ENCODE measurements at places on chromosomes 12 and 14.
A peak's percentile ranks its signal among the peaks of the same experiment; 100 is the strongest.

DNA sequence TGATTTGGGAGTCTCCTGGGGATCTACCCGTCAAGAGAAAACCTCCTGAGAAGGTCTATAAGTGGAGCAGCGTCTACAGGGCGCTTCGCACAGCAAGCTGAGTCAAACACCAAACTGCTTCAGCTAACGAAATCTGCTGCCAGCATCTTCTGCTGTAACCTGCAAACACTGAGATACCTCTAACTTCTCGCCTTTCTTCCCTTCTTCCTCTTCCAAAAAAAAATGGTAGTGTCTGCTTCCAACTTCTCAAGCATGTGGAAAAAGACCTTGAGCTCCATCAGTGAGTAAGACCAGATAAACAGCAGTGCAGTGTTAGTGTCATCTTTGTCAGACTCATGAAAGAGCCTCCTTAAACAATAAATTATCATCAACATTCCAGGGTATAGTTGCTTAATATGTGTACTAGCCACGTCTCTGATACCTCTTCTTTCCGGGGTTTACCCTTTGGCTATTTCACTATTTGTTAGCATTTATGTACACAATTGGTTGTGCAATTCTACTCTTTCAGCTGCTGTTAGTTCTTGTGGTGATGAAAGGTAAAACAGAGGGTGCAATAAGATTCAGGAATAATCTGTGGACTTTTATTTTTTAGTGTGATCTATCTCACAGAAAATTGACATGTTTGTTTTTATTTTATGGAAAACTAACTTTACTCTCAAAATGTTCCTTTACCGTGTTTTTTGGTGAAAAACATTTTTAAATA, 81.6 kb downstream of the LLPH start:
- DNase-seq: no peak

DNA sequence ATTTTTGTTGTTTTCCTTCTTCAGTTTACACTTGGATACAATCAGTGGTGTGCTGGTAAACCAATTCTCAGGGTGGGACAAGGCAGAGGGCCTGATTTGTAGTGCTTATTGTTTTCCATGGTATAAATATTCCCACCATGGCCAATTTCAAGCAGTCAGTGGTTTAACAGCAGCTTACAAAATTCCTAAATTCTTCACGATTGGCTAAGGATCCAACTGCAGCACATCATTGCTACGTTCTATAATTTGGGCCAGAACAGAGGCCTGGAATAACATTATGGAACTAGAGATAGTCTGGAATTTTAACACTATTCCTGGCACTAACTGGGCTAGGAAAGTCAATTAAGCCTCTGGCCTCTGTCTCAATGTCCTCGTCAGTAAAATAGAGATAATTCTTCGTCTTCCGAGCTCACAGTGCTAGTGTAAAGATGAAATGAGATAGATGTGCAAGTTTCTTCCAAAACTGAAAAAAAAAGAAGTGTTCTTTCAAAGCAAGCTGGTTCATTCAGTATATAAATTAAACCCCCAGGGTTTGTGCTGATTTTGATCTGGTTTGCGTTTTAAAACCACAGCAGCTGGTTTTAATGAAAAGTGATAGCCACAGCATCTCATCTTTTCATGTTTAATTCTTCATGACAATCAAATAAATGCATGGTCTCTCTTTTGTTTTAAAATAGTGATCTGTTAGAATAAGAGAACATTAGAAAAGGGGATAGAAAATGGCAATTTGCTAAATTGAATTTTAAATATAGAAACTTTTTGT, 104.1 kb downstream of the EPS8 start:
- peak; percentile 7 for DNase-seq

- DNase-seq: no peak
Observed at GRCh38 chr14:95264271-95264973, 55.3 kb downstream of the CLMN start.

DNA sequence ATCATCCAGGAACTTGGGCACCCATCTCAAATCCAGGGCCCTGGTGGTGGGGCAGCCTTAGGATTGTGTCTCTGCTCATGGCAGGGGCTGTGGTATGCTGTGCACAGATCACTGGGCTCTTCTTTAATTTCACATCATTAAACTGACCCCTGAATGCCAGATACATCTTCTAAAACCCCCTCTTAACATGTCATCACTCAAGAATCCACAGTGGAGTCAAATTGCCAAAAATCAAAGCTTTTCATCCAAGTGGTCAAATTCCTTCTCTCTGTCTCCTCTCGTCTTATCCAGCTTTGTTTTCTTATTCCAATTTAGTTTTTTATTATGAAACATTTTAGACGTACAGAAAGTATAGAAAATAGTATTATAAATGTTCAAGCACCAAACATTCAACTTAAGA, 97.5 kb downstream of the ADCK1 start:
- DNase-seq: no peak

DNA sequence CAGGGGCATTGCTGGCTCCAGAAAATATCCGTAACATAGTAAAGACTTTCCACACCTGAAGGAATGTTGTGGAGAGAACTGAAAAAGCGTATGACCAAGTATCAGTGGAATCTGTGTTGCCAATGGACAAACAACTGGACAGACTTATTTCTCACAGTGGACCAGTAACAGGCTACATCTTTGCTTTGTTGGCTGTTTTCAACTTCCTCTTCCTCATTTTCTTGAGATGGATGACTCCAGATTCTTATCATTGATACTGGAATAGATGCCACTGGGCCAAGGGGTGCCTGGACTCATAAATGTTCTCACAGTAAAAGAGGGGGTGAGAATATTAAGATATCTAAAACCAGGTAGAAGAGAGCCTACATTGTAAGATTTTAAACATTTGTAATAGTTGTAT, 6.4 kb downstream of the GAS2L3 start:
- no peak for DNase-seq

DNA sequence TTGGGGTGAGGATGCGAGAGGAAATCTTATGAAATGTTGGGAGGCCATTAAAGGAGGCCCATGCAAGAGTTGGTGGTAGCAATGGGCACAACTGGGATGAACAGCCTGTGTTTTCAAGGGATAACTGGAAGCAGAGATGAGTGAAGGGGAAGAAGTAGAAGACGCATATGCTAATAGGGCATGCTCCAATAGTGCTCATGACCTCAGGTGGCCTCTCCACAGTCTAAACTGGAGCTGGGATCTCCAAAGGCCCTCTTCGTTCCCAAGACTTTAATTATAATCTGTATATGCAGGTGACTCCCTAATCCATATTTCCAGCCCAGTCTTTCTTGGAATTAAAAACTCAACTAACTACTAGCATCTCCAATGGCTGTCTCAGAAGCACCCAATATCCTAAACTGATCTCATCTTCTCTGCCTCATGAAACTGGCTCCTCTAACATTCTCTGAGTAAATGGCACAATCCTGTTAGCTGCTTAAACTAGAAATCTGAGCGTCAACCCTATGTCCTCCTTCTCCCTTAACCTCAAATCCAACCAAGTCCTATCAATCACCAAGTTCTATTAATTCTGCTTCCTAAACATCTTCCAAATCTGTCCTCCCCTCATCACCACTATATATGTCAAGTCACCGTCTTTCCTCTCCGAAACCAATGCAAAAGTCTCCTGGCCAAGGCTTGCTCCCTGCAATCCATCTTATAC, 2.8 kb upstream of the AJUBA start:
- no peak for DNase-seq

DNA sequence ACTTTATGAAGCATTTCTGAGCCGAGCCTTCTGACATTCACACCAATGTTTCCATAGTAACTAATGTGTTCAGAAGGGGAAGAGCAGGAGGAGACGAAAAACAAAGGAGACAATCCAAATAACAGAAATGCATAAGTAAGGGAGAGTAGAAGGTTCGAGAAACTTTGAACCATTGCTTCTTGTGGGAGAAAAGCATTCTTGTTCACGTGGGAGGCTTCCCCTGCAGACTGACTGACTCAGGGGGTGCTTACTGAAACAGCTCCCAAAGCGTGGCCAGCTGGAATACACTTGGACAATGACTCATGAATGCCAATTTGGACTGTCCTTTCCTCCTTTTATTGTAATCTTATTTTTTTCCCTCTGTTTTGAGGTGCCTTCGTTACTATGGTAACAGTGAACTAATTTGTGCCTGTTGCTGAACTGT, 73.9 kb downstream of the NEDD1 start:
- no peak for DNase-seq

DNA sequence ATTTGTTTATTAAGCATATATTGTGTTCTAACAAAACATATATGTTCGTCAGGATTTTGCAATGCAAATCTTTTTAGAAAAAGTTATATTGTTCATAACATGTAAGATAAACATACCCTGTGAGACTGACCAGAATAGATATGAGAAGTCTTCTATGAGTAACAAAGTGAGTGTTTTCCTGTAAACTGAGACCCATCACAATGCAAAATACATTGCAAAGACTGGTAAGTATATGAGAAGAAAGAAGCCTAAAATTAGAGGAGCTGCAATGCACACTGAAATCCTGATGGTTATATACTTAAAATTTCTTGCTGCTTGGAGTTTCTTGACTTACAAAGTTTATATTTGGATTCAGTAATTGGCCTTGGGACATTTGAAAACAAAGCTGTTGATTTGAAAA, 6.0 kb downstream of the HMGA2 start:
- DNase-seq: no peak

DNA sequence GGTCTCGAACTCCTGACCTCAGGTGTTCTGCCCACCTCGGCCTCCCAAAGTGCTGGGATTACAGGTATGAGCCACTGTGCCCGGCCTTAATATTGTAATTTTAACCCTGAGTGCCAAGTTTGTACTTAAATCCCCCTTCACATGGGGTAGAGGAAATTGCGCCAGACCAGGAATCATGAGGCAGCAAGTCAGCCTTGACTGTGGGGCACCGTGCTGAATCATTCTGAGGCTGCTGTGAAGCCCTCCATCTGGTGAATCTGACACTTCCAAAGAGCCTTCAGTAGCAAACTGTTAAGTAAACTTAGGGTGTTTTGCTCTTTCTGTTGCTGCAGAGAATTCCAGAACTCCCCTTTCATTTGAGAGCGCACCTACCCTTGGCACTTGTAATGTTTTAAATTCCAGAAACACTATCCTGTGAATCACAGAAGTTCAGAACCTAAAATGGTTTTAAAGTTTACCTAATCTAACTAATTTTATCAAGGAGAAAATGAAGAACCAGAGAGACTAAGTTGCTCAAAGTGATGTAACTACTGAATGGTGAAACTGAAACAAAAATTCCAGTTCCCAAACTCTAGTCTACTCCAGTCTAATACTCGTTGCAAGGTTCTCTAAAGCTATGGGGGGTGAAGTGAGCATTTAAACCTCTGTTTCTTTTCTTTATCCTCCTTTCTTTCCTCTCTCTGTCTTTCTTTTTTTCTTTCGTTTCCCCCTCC, 7.5 kb downstream of the HEBP1 start:
- DNase-seq: no peak
